Sciatic nerve (tissue), 2 donors: ENCODE measurements at places on chromosomes 4 and X.

DNA sequence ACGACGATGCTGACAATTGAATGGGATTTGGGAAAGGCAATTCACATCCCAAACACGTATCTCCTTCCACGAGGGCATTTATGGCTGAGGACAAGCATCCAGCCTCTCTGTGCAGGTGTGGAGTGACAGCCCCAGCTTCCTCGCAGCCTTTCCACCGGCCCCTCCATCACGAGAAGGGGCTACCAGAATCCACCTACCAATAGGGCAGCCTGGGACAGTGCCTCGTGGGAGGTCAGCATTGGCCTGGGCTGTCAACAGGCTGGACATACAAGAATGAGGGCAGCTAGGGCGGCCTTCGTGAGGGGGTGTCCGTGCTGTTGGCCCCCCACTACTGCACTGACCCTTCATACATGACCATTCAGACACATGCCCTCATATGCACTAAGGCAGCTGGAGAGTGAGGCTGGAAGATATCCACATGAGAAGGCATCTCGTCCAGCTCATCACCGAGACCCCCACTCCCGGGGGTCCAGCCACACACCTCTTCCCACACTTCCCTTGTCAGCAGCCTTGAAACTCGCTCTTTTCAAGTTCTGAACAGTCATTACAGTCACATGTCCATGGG lies 81.0 kb upstream of the ADRA2C start:
- DNase-seq: no peak

GRCh38 chr4:2497931-2498330 lies 29.0 kb downstream of the RNF4 start:
- no peak for DNase-seq

- no peak for DNase-seq
These were observed 59.2 kb upstream of the SMIM10 start for GRCh38 chrX:134931550-134931949.

- DNase-seq: no peak
These were observed 10.7 kb upstream of the WDR17 start for GRCh38 chr4:176054942-176055341.

DNA sequence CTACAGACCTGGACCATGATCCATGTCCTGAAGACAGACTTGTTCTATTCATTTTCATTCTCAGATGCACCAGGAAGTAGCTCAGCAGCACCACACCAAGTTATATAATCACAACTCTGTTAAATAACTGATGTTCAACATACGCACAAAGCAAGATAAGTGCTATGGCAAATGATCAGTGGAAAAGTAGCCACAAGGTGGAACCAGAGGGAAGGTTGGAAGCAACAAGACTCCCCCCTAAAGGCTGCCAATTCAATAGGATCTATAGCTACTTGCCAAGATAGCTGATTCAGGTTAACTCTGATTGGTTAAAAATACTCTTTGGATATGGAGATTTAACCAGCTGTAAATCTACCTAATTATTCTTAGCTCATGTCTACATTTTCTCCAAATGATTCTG lies 23.7 kb upstream of the FAM47B start:
- no peak for DNase-seq
